Natural killer cell (primary cell): ENCODE measurements at places on chromosomes 2 and 18.

- no peaks in the 10 kb centered on the region for H3K4me1 ChIP-seq
- H3K36me3 ChIP-seq: no peaks in the 10 kb centered on the region
- H3K4me3 ChIP-seq: peak within 1 kb of the TSS; percentile 22
- DNase-seq: peak; percentile 21
- no peaks in the 10 kb centered on the region for H3K27me3 ChIP-seq
- peak within 1 kb of the TSS; percentile 23 for H3K27ac ChIP-seq
These were observed at the start of gene PSMA8 for GRCh38 chr18:26133652-26134051. PSMA8 (plus strand) TSS chr18:26133869; CDS start chr18:26133966, 97 bp downstream.

GRCh38 chr18:30522288-30522929, 520.1 kb downstream of the DSC3 start:
- no peak overlapping the region for H3K27ac ChIP-seq
- no peaks in the 10 kb centered on the region for H3K4me1 ChIP-seq
- no peak overlapping the region for H3K4me3 ChIP-seq
- no peaks in the 10 kb centered on the region for H3K27me3 ChIP-seq
- no peak for DNase-seq
- H3K36me3 ChIP-seq: no peaks in the 10 kb centered on the region

DNA sequence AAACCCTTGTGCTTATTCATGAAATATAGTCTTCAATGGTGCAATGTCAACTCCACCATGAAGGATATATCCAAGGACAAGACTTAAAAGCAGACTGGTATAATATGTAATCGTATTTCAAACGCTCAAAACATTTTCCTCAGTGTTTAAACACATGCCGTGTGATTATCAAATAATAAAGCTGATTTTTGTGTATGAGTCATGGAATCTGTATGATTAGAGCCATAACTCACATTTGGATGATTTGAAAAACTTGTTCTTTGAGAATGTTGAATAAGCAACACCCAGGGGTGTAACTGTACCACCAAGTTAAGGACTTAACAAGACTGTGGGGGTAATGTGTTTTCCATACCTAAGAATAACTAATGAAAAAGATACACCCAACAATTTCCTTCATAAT, 215.3 kb downstream of the STK39 start:
- no peaks in the 10 kb centered on the region for H3K4me1 ChIP-seq
- H3K36me3 ChIP-seq: peaks cover 2% of the 10 kb centered on the region
- H3K27ac ChIP-seq: no peak overlapping the region
- no peak overlapping the region for H3K4me3 ChIP-seq

DNA sequence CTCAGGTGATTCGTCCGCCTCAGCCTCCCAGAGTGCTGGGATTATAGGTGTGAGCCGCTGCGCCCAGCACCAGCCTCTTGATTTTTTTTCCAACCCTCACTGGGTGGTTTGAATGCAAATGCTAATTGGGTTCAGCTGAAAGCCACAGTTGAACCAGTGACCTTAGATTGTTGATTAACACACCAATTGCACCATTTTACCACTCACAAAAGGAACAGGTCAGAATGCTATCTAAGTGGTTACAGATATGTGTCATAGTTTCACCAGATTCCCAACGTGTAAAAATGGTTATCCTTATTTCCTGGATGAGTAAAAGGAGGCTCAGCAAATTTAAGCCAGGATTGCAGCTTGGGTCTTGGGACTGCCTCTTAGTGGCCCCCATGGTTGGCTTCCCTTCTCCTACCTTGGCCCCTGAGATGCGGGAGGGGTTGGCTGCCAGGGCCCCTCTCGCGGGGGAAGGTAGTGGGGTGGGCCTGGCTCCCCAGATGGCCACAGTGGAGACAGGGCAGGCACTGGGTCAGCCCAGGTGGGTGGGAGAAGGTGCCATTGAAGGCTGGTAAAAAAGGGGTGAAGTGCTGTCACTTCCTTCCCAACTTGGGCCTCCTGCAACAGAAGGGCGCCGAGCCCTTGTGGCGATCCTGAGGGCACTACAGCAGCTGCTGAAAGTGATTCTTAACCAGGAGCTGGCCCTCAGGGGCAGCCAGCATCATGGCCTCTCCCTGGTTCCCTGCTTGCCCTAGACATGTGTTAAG, 164.9 kb upstream of the HAAO start:
- DNase-seq: no peak
- no peak overlapping the region for H3K27ac ChIP-seq
- no peaks in the 10 kb centered on the region for H3K27me3 ChIP-seq
- no peaks in the 10 kb centered on the region for H3K36me3 ChIP-seq

DNA sequence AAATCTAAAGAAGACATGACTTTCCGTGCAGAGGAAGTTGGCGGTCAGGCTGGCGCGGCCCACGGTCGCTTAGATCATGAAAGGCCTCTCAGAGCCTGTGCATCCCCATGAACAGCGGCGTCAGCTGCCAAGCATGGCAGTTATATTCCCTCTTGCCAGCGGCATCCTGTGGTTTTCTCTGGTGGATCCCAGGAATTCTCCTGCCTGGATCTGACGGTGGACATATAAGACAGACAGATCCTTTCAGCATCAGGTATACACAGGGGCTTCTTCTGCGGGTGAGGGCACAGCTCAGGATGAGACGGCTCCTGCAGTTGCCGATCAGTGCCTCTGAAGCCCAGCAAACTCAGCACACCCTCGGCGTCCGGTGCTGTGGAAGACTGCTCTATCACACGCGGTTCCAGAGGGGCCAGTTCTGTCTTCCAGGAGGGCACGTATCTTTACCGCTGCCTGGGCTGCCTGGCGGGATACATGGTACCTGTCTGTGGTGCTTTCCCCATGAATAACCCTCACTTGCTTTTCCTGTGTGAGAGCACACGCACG, 157.8 kb downstream of the LDLRAD4 start:
- no peak overlapping the region for H3K4me3 ChIP-seq
- H3K4me1 ChIP-seq: peaks cover 8% of the 10 kb centered on the region
- peak; percentile 78 for DNase-seq
- no peaks in the 10 kb centered on the region for H3K36me3 ChIP-seq
- H3K27me3 ChIP-seq: no peaks in the 10 kb centered on the region

- no peak for DNase-seq
- H3K27ac ChIP-seq: no peak overlapping the region
- H3K27me3 ChIP-seq: no peaks in the 10 kb centered on the region
- H3K4me3 ChIP-seq: no peak overlapping the region
- H3K36me3 ChIP-seq: no peaks in the 10 kb centered on the region
These were observed 25.9 kb downstream of the LRRC30 start for GRCh38 chr18:7256618-7257425.

- H3K4me3 ChIP-seq: no peak overlapping the region
- H3K27me3 ChIP-seq: no peaks in the 10 kb centered on the region
- no peak overlapping the region for H3K27ac ChIP-seq
- no peaks in the 10 kb centered on the region for H3K36me3 ChIP-seq
- no peak for DNase-seq
These were observed 146.9 kb downstream of the TDRD15 start for GRCh38 chr2:21270708-21271122.

DNA sequence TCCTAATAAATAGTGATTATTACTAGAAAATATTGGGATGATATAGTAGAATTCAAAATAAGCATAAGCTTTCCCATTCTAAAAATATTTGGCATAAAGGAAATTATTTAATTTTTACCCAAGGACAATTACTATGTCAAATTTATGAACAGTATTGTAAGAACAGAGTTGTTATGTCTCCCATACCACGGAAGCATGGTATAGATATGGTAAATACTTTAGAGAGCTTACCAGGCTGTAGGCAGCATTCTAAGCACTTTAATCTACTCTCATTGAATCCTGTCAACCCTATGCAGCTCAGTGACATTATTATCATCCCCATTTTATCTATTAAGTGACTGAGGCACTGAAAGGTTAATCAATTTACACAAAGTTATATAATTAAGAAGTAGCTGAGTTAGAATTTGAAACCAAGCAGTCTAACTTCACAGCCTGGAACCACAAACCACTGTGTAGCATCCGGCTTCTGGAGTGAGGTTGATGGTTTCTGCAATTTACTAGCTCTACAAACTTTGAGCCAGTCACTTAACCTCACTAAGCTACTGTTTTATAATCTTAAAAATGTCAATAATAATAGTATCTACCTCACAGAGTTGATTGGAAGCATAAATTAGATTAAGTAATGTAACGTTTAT, 323.7 kb downstream of the ARHGAP15 start:
- H3K27me3 ChIP-seq: no peaks in the 10 kb centered on the region
- H3K4me3 ChIP-seq: no peak overlapping the region

DNA sequence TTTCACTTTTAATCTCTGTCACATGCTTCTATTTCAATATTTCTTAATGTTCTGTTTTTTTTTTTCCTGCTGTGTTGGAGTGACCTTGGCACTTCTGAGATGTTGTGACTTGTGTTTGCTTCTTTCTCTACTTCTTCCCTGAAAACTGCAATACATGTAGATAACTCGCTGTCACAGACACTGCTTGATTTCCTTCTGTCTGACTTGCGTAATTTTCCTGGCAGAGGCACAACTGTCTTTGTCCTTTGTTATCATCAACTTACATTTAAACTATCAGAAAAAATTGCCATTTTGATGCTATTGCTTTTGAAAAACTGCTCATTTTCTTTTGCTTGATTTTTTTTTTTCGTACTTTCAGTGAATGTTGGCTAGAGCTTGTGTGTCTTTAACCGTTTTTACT, 69.0 kb downstream of the BABAM2 start:
- H3K4me3 ChIP-seq: no peak overlapping the region
- DNase-seq: no peak
- no peaks in the 10 kb centered on the region for H3K36me3 ChIP-seq
- H3K4me1 ChIP-seq: peaks cover 17% of the 10 kb centered on the region
- no peaks in the 10 kb centered on the region for H3K27me3 ChIP-seq
- no peak overlapping the region for H3K27ac ChIP-seq

- H3K4me1 ChIP-seq: no peaks in the 10 kb centered on the region
- no peak overlapping the region for H3K4me3 ChIP-seq
- no peak for DNase-seq
These were observed 48.5 kb downstream of the GALR1 start for GRCh38 chr18:77298172-77298571.

DNA sequence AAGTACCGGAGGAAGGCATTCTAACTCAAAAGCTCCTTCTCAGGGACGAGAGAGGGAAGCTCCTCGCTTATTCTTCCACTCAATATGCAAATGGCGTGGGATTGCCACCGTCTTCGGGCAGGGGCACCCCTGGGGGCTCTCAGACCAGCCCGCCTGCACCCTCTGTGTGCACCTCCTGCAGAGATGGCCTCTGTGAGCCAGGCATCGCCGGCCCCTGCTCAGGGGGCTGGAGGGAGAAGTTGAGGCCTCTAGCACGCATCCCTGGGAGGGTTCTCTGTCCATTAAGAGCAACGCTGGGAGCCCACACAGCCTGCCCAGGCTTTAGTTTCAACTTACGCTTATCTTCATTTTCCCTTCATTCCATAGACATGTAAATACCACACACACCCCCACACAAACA, 125.3 kb downstream of the MBP start:
- no peak overlapping the region for H3K4me3 ChIP-seq
- no peaks in the 10 kb centered on the region for H3K27me3 ChIP-seq
- DNase-seq: no peak
- H3K36me3 ChIP-seq: peaks cover 45% of the 10 kb centered on the region
- peaks cover 64% of the 10 kb centered on the region for H3K4me1 ChIP-seq
- H3K27ac ChIP-seq: no peak overlapping the region

DNA sequence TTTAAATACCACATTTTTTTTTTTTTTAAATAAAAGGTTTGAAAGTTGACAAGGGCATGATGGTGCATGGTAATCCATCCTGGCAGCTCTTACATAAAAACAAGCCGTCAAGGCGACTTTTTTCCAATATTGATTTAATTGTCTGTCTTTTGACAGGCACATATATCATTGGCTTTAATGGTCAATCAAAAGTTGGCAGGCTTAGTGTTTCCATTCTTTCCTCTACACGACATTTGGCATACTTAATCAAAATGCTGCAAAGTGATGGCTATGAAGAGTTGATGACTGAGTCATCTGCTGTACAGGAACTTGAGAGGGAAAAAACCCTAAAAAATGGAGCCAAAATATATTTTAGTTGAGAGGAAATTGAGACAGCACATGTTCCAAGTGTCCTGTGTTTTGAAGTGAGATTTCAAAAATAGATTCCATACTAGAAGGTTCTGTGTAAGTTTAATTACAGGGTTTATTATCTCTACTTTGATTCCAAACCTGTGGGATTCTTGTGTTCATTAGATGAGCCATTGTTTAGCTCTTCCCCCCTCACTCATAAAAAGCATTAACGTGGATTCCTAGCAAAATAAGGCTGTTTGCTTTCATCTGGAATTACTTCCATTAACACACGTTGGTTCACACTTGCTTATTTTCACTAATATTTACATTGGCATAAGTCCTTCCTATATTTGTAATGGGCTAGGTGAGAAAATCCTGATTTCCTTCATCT, 3.2 kb downstream of the TSHZ1 start:
- H3K4me3 ChIP-seq: no peak overlapping the region
- H3K4me1 ChIP-seq: peaks cover 41% of the 10 kb centered on the region
- no peak for DNase-seq
- H3K27ac ChIP-seq: no peak overlapping the region

GRCh38 chr2:152166633-152167032, 8.9 kb downstream of the STAM2 start:
- no peaks in the 10 kb centered on the region for H3K4me1 ChIP-seq
- H3K27me3 ChIP-seq: no peaks in the 10 kb centered on the region

- no peaks in the 10 kb centered on the region for H3K36me3 ChIP-seq
- no peak overlapping the region for H3K27ac ChIP-seq
- no peak overlapping the region for H3K4me3 ChIP-seq
- no peaks in the 10 kb centered on the region for H3K27me3 ChIP-seq
- DNase-seq: no peak
These were observed 24.3 kb downstream of the ACKR3 start for GRCh38 chr2:236593956-236594355.

GRCh38 chr2:39158351-39158750, 37.5 kb upstream of the SOS1 start:
- no peak overlapping the region for H3K27ac ChIP-seq
- H3K27me3 ChIP-seq: no peaks in the 10 kb centered on the region
- no peaks in the 10 kb centered on the region for H3K4me1 ChIP-seq
- H3K36me3 ChIP-seq: no peaks in the 10 kb centered on the region

GRCh38 chr2:46471019-46471583, 8.3 kb upstream of the TMEM247 start:
- H3K4me3 ChIP-seq: no peak overlapping the region
- H3K36me3 ChIP-seq: no peaks in the 10 kb centered on the region
- H3K4me1 ChIP-seq: peaks cover 9% of the 10 kb centered on the region
- no peak overlapping the region for H3K27ac ChIP-seq
- DNase-seq: no peak
- H3K27me3 ChIP-seq: no peaks in the 10 kb centered on the region

- no peak overlapping the region for H3K27ac ChIP-seq
- H3K4me1 ChIP-seq: no peaks in the 10 kb centered on the region
- H3K4me3 ChIP-seq: no peak overlapping the region
- no peaks in the 10 kb centered on the region for H3K36me3 ChIP-seq
These were observed 242.0 kb downstream of the CMPK2 start for GRCh38 chr2:6623746-6624145.

- no peaks in the 10 kb centered on the region for H3K4me1 ChIP-seq
- no peak overlapping the region for H3K4me3 ChIP-seq
- no peaks in the 10 kb centered on the region for H3K36me3 ChIP-seq
These were observed 47.0 kb downstream of the CXCR4 start for GRCh38 chr2:136070913-136071312.

GRCh38 chr18:3036108-3036507, 23.2 kb upstream of the LPIN2 start:
- no peaks in the 10 kb centered on the region for H3K36me3 ChIP-seq
- no peak overlapping the region for H3K4me3 ChIP-seq
- DNase-seq: no peak
- H3K27ac ChIP-seq: no peak overlapping the region
